Suppressor macrophage treated with lipopolysaccharide for 4 hours (primary cell): ENCODE measurements at places on chromosomes 13 and 19.

- peak; percentile 79 for DNase-seq
These were observed at the start of gene ZNF626 for GRCh38 chr19:20661150-20661819. ZNF626 (minus strand) TSS chr19:20661571; CDS start chr19:20661446, 125 bp downstream.

DNA sequence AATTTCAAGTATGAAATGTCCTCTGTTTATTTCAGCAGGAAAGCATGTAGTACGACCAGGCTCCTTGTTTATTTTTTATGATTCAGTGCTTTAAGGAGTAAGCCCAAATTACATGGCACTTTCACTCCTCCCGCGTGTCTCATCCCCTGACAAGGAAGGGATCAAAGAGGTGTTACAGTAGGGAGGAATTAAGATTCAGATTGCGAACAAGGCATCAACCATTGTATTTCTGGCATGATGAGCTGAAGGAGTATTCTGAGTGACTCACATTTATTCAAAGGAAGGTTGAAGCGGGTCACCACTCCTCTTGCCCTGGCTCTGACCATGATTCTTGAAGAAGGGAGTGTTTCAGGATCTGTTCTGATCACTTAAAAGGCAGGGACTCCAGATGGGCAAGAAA is 46.1 kb upstream of the CNMD start:
- DNase-seq, result no peak

DNA sequence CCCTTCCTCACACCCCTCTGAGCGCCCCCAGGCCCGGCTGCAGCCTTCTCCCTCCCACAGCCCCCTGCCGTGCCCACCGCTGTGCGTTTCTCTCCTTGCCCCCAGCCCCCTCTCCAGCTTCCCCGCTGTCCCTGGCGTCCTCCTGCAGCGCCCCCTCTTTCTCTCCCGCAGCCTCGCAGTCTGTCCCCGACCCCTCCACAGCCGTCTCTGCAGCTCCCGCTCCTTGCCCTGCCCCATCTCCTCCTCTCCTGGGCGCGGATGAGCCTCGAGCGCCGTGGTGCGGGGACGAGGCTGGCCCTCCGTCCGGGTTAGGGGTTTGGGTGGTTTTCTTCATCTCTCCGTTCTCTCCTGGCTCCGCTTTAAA is 1.1 kb downstream of the KMT5C start:
- no peak for DNase-seq

GRCh38 chr19:42201489-42202289 is 15.8 kb downstream of the DEDD2 start:
- DNase-seq, result peak; percentile 92

DNA sequence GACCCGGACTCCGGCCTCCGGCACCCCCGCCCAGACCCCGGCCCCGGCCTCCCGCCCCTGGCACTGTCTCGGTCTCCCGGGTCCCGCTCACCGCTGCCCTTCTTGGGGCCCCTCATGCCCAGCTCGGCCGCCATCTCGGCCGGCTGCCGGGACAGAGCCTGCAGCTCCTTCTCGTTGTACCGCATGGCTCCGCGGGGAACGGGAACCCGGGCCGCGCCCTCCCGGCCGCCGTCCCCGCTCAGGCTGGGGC is 140 bp downstream of the PLEKHJ1 start:
- no peak for DNase-seq

- no peak for DNase-seq
These were observed 28.3 kb downstream of the LYL1 start for GRCh38 chr19:13074378-13074777.

DNA sequence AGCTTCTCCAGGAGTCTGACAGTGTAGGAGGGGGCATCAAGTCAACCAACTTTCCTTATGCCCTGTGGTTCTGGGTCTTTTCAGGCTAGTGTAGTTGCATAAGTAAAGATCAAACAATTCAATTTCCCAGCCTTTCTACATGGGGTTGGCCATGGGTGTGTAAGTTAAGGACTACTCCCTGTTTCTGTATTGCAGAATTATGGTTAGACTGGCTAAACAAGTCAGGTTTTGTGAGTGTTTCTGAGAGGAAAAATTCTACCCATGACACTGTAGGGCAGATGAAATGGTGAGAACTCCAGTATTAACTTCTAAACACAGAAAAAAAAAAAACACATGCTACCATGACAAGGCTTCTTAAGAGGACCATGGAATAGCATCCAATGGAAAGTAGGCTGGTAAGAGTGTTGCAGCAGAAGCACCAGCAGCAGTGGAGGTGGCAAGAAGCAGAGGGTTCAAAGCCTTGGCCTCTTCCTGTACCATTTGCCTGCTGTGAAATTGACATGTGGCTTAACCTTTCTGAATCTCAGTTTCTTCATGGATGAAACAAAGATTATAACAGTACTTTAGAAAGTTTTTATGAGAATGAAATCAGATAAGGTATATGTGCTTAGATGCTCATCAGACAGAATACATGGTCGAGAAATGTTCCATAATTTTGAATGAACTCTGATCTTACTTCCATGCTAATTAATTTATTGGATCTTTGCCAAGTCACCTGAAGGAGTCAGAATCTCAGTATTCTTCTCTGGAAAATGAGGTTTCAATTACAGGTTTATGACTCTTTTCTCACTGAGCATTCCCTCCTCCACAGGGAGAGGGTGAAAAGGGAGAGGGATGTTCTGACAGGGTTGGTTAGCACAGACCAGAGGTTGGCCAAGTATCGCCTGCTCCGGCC is 11.4 kb upstream of the SCEL start:
- no peak for DNase-seq

DNA sequence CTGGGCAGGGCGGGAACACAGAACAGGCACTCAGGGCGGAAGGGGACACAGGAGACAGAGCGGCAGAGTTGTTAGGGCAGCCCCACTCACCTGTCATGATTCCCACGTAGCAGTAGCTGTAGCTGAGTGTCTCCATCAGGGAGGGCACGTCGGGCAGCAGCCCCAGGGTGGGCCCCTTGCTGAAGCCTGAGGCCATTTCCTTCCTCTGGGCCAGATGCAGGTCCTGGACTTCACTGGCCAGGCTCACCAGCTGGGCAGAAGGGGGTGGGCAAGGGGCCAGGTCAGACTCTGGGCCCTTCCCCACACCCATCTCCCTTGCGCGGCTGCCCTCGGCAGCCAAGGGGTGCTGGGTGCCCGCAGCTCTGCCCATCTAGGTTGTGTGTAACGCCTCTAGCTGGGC is 5.9 kb downstream of the MBOAT7 start:
- DNase-seq, result no peak

GRCh38 chr13:52165411-52165810 is 6.0 kb upstream of the NEK3 start:
- no peak for DNase-seq

DNA sequence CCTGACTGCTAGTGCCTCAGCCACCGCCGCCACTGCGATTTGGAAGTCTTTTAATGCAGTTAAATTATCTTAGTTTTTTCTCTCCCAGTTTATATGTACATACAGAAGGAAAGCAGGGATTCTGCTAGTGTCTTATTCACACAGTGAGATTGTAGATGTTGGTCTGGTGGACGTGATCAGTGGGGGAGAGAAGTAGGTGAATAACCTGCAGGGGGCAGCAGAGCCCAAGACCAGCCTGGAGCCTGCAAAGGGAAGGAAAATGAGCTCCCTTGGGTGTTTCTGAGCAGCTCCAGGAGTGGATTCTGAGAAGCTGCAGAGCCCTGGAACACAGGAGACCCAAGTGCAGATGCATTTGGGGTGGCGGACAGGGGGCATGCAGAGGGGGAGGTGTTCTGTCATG is 26.3 kb downstream of the ZNF844 start:
- peak; percentile 71 for DNase-seq

DNA sequence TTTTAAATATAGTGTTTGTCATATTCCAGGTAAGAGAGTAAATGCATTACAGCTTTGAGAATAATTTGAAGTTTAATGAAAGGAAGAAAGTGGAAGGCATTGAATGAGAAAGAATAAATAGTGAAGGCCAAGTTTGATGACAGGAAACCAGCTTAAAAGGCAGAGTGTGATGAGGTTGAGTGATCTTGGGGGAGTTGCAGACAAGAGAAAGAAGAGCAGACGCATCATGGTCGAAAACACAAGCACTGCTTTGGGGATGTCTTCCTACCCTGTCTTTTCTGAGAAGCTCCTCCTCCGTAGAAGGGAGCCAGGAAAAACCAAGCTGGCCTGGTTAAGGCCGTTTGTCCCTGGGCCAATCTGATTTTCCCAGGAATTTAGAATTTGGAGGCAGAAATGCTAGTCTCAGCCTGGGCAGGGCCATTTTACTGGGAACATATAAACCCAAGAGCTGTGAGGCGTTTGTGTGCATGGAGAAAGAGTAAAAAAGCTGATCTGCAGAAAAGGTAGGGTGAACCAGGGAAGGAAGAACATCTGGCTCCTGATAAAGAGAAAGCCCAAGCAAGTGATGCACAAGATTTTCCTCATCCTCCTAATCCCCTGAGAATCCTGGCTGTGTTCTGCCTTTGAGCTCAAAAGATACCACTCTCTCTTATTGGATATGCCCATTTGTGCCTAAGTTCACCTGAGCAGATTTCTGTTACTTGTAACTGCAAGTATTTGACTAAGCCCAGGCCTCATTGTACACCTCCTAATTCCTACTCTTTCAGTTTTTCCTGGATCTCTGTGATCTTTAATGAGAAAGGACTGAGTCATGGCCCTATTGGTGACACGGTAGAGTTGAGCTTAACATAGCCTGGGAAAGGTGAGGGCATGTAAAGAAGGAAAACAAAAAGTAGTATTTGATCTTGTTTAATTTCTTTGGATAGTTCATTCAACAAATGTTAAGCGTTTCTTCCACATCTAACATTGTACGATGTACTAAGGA is 80.0 kb downstream of the WDFY2 start:
- DNase-seq, result no peak

DNA sequence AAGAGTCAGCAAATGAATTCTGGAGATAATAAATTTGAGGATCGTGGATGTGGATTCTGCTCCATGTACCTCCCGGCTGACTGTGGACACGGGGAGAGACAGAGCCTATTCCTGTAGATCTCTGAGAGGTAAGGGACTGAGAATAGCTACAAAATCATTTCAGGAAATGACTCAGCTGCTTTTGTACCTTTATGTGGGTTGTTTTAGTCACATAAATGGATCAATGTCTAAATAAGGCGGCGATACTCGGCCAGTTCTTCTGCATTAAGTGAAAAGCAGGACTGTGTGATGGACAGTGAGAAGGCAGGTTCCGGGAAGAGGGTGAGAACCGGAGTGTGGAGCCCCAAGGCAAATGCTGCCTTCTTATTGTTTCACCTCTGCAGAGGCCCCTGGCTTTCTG is 128.1 kb downstream of the EFNB2 start:
- no peak for DNase-seq

- DNase-seq, result no peak
These were observed 34.8 kb downstream of the CYP2B6 start for GRCh38 chr19:41025871-41026270.

DNA sequence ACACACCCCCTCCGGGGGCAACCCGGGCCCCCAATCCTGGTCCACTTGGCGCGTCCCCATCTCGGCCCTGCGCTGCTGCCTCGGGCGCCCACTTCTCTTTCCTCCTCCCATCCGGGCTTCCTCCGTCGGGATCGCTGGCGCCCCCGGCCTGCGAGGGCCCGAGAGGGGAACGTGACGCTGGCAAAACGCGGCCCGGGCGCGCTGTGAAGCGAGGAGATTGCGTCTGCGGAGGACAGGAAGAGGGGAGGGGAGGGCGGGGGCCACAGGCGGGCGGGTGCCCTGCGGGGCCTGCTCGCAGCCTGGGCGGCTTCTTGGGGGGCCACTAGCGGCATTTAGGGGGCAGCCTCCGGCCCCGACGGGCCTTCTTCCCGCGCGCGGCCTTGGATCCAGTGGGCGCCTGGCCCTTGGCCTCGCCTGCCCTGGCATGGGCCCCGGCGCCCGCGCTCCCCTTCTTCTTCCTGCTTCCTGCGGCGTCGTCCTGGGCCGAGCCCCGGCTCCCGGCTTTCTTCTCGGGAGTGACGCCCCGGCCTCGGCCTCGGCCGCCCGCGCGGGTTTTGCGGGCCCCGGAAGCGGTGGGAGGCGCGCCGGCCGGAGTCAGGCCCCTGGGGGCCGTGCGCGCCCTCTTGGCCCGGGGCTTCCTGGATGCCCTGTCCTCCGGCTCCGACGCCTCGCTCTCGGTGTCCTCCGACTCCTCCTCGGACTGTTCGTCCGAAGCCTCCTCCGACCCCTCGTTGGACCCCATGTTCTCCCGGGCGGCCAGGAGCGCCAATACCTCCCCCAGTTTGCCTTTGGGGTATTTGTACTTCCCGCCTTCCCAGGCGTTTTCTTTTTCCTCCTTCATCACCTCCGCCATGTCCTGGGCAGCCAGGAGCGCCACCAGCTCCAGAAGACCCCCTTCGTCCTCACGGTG is 2.2 kb downstream of the PNMA8B start:
- DNase-seq, result no peak

DNA sequence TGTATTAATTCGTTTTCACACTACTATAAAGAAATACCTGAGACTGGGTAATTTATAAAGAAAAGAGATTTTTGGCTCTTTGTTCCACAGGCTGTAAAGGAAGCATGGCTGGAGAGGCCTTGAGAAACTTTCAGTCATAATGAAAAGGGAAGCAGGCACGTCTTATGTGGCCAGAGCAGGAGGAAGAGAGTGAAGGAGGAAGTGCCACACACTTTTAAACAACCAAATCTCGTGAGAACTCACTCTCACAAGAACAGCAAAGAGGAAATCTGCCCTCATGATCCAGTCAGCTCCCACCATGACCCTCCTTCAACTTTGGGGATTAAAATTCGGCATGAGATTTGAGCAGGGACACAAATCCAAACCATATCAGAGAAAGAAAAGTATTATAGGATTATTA is 1255.9 kb upstream of the MIR17HG start:
- DNase-seq, result peak; percentile 1
